Smooth muscle cell of the brain vasculature (primary cell): ENCODE measurements at places on chromosomes 16 and 17.

GRCh38 chr17:81210868-81211267 is 11.9 kb downstream of the CEP131 start:
- DNase-seq = no peak

DNA sequence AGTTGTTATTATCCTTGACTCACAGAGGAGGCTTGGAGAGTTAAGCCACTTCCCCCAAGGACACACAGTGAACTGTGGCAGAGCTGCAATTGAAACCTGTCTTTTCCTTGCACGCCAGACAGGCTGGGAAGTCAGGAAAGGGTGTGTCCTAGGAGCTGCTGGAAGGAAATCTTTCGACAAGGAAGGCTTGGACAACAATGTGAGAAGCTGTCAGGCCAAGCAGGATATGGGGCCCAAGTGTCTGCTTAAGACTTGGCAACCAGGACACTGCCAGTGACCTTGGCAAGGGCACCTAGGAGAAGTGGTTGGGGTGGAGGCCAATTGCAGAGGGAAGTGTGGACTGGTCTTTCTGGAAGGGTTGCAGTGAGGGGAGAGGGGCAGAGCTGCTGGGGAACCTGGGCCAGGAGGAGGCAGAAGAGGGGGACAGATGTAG is 2.1 kb upstream of the CAMKK1 start:
- no peak for DNase-seq

- no peak for DNase-seq
These were observed 94.6 kb downstream of the BANP start for GRCh38 chr16:88045820-88046303.

GRCh38 chr16:1542166-1542500 is 8.7 kb downstream of the TMEM204 start:
- no peak for DNase-seq

DNA sequence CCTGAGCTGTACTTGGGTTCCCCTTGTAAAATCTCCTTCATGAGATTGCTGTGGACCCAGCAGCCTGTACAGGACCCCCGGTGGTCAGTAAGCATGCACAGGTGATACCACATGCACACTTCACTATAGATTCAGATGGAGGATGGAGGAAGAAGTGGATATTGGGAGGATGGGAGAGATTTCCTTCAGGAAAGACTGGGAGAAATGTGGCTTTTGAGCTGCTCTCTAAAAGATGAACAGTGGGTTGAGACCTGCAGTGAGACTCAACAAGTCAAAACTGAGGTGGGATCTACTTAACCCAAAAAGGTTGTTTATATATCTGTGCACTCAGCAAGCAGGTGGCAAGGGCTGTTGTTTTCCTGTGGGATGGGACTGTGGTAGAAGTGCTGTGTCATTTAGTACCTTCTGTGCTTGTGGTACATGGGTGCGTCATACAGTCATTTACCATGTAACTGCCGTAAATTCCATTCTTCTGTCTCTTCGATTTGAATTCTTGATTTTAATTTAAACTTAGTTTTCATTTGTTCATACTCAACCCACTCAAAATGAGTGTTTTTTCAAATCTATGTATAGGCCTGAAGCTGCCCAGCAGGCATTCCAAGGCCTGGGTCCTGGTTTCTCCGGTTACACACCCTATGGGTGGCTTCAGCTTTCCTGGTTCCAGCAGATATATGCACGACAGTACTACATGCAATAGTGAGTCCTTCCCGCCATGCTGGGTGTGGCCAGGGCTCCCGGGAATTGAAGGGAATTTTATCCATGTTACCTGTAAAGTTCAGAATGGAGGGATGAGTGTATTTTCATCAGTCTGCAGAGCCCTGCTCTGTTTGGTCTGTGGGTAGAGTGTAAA is 6.9 kb downstream of the HERPUD1 start:
- no peak for DNase-seq

DNA sequence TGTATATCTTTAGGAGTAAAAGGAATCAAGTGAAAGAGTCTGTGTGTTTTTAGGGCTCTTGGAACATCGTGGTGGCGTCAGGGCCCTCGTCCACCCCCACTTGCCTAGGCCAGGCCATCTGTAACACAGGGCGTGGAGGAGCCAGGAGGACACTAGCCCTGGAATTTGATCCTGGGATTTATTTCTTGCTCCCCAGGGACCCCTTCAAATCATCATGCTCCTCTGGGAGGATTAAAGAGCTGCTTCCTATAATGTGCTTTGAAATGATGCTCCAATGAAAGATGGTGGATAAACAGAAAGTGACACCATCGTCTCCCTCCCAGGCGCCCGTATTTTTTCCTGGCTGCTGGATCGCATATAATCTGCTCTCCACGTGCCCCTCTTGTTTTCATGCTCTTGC is 113.3 kb downstream of the AATF start:
- DNase-seq = no peak

GRCh38 chr17:73226556-73227172 is 33.8 kb downstream of the COG1 start:
- no peak for DNase-seq

DNA sequence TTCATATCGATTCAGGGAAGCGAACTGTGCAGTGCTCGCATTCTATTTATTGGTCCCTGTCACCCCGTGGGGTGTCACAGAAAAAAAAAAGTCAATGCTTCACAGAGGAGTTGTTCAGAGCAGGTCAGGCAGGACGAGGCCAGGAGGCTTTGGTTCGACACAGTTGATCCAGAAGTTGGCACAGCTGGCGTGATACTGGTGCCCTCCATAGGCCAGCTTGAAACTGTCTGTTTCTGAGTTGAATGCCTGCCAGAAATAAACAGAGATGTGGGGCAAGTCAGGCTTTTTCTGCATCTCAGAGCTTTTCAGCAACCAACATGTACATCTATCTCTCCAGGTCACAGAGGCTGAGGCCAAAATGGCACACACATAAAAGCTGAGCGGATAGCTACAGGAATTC is 29.1 kb downstream of the DUSP14 start:
- no peak for DNase-seq

- DNase-seq = no peak
These were observed 68.4 kb downstream of the SOCS1 start for GRCh38 chr16:11187522-11188023.

DNA sequence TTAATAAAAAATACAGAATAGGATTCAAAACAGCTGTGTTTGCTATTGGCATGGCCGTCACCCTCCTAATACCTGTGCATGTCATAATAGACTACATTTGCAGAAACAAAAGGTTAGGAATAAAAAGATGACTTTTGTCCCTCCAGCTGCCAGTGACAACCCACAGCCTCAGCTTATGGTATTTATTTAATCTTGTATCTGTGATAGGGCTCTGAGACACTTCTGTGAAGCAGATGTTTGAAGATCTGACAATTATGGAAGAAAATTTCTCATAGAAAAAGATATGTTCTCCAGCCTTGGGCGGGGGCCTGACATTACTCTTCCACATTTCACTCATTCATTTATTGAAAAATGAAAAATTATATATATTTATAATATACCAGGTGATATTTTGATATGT is 62.2 kb downstream of the PITPNC1 start:
- DNase-seq = no peak

DNA sequence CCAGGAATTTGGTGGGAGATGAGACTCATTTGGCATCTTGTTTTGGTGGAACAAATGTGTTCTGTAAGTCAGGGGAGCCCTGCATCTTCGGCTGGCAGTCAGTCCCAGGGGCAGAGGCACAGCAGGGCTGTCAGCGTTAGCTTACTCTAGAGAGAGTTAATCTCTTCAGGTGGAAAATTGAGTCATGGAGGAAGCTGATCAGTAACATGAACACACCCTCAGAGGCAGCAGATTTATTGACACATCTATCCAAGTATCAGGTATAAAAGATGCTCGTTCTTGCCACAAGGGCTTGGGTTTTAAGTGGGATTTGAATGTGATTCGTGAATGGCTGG is 55.2 kb downstream of the EPN2 start:
- no peak for DNase-seq

- no peak for DNase-seq
These were observed 14.1 kb upstream of the CCDC154 start for GRCh38 chr16:1458336-1458976.

- no peak for DNase-seq
These were observed 33.4 kb upstream of the IL34 start for GRCh38 chr16:70612931-70613330.

GRCh38 chr16:50360033-50360778 is 8.6 kb downstream of the BRD7 start:
- no peak for DNase-seq

- DNase-seq = no peak
These were observed 30.1 kb downstream of the ADCY9 start for GRCh38 chr16:4086153-4086552.

GRCh38 chr17:61587807-61588660 is 3.0 kb downstream of the NACA2 start:
- no peak for DNase-seq

GRCh38 chr16:30958175-30959079 is 873 bp downstream of the SETD1A start:
- DNase-seq = no peak

DNA sequence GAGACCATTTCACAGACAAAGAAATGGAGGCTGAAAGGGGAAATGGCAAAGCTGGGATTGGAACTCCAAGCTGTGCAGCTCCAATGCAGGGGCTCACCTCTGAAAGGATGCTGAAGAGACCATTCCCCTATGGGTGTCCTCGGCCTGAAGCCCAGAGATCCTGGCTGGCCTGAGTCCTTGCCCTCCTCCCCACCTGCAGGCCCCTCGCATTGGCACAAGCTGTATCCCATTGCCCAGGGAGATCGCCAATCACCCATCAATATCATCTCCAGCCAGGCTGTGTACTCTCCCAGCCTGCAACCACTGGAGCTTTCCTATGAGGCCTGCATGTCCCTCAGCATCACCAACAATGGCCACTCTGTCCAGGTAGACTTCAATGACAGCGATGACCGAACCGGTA is 2.6 kb downstream of the CA7 start:
- no peak for DNase-seq

DNA sequence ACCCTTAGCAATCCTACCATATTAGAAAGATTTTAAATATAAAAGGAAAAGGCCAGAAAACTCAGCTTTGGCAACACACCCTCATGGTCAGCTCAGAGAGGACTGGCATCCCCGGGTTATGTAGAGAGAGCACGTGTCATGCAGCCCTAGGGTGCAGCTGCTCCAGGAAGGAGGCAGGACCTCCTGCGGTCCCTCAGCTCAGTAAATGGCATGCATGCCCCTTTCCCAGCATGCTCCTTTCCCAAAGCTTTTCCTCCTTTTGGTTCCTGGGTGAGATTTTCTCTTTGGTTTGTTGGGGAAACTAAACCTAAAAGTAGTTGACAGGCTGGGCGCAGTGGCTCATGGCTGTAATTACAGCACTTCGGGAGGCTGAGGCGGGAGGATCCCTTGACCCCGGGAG is 3.9 kb downstream of the GAN start:
- no peak for DNase-seq

DNA sequence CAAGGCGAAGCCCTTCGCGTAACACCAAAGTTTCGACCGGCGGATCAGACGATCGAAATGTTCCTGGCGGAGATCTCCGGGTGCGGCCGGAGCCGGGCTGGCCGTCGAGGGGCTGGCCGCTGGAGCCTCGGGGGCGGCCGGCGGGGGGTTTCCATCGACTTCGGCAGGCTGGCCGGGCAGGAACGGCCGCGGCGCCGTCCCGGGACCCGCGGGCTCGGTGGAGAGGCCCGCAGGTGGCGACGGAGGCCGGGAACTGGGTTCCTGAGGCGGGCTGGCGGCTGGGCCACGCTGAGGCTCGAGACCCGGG is 1.1 kb downstream of the EPOP start:
- DNase-seq = no peak

- DNase-seq = no peak
These were observed 195.3 kb downstream of the ZNF423 start for GRCh38 chr16:49660626-49661025.

DNA sequence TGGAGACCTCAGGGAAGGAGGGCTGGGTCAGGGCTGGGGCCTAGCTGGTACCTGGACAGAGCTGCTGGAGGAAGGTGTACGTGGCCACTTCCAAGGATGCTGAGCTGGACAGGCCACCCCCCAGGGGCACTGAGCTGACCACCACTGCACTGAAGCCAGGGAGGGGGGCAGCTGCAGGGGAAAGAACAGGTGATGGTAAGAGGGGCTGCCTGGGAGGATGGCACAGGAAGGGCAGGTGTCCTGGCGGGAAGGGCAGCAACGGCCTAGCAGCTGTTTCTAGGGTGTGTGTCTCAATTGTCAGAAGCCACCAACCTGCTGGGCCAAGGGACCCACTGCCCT is 1.8 kb downstream of the GALK1 start:
- DNase-seq = no peak

DNA sequence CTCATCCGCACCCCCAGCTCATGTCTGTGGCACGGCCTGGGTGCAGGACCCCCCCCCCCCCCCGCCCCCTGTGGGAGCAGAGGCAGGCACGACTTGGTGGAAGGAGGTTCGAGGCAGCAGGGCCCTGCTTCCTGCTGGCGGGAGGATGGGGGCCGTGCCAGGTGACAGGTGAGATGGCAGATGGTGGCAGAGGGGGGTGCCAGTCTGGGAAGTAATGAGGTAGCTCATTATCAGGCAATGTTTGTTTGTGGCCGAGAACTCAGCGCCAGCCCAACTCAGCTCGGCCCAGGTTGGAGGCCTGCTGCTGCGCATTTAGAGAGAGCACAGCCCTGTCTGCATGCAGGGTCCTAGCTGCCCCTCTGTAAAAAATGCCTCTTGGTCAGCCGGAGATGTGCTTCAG is 40.1 kb upstream of the JPH3 start:
- DNase-seq = no peak

DNA sequence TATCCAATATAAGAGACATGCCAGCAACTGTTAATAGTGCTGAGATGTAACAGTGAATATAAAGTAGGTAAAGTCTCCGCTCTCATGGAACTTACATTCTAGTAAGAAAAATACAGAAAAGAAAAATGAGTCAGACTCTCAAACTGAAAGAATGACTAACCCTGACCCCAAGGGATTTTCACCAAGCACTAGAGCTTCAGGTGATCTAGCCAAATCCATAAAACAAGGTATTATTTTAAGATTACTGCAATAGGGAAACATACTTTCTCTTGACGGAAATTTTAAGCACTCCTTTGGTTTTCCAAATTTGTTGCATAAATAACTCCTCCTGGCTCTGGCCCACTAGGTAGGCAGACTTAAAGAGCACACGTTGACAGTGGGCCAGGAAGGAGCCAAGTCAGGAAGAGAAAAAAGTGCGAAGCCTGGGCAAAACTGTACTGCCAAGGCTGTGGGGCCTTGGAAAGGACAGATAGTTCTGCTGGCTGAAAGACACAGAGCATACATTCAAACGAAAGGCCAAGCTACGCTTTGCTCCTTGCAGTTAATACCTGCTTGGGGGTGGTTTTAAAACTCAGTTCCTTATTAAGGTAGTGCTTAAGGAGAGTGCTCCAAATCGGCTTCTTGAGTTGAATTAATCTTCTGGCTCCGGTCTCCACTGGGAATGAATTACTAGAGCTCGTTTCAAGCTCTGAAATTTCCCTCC is 1.4 kb downstream of the GOT2 start:
- DNase-seq = no peak

- peak; percentile 36 for DNase-seq
These were observed 93.9 kb downstream of the MSI2 start for GRCh38 chr17:57350266-57350665.

GRCh38 chr16:19991614-19992013 is 82.1 kb downstream of the GPR139 start:
- no peak for DNase-seq

GRCh38 chr17:79799174-79799537 is 2.3 kb upstream of the CBX8 start:
- no peak for DNase-seq
